ENCODE measurements at places on chromosomes 2 and 18.

DNA sequence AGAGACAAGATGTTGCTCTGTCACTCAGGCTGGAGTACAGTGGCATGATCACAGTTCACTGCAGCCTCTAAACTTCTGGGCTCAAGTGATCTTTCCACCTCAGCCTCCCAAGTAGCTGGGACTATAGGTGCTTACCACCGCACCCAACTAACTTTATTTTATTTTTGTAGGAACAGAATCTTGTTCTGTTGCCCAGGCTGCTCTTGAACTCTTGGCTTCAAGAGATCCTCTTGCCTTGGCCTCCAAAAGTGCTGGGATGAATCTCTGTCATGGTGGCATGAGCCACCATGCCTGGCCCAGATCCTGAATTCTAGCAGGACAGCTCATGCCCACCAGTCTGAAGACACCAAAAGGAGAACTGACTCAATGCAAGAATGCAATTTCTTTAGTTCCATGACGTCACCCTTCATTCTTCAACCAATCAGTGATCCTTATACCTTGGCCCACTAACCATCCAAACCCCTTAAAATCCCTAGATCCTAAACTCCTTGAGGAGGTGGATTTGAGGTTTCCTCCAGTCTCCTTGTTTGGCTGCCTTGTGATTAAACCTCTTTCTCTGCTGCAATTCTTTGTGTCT is 25.6 kb upstream of the CXXC1 start:
- DNase-seq, result no peak

- no peak for DNase-seq
Observed at GRCh38 chr18:8455661-8456614, 153.3 kb upstream of the RAB12 start.

DNA sequence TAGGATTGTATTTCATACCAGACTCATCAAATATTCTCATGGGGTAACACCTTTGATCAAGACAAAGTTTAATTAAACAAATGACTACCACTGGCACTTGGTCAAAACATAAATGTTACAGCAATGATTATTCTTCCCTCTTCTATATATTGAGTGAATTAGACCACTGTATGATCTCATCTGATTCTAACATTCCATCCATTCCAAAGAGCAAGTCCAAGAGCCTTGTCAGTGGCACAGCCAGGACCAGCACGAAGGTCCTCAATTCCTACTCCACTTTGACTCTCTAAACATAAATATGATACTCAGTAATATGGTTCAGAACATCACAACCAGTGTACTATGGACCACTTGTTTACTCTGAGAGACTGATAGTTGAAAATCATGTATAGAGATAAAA is 86.4 kb downstream of the AP1S3 start:
- DNase-seq, result no peak

- no peak for DNase-seq
Observed at GRCh38 chr2:143953451-143954030, 566.4 kb downstream of the ZEB2 start.

GRCh38 chr18:9221040-9221439 is 84.5 kb downstream of the ANKRD12 start:
- DNase-seq, result no peak

DNA sequence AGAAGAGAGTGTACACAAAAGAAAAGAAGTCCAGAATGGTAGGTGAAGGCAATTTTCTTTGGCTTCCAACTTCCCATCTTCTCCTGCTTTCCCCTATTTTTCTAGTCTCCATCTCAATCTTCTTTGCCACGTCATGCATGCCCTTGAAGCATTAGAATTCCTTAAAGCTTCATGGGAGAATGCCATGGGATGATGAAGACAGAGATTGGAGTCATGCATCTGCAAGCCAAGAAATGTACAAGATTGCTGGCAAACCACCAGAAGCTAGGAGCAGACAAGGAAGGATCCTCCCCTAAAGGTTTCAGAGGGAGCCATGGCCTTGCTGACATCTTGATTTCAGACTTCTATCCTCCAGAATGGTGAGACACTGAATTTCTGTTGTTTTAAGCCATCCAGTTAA is 305.9 kb downstream of the HRH4 start:
- DNase-seq, result no peak

GRCh38 chr2:10033251-10034006 is 9.9 kb upstream of the KLF11 start:
- DNase-seq, result no peak

GRCh38 chr2:234394450-234394849 is 102.4 kb downstream of the ARL4C start:
- DNase-seq, result no peak

DNA sequence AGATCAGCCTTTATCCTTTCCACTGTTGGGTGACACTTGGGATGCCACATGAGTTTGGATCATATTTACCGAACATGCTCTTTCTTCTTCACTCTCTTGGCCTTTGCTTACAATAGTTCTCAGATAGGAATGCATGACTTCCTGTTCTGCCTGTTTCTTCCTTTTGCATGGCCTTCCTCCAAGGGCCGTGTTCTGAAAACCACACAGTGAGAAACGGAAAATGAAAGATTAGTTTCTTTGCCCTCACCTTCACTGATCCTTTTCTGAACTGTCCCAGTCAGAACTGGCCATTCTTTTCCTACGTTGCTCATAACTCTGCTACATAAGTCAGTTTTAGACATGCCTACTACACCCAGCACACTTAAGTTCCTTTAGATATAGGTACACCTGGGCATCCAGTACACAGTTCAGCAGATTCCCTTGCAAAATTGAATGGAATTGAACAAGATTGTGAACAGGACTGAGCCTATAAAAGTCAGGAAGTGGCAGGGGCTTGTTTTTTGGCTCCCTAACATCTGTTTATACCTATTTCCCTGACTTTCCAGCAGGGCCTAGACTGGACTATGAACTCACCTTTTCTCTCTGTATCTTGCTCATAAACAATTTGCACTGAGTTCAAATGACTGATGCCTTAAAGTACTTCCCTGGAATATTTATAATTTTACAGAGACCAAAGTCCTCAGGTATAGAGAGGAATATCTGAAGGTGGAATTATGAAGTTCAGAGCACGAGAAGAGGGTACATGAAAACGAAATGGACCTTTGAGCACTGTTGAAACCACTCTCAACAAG is 186.4 kb upstream of the ST6GAL2 start:
- no peak for DNase-seq

DNA sequence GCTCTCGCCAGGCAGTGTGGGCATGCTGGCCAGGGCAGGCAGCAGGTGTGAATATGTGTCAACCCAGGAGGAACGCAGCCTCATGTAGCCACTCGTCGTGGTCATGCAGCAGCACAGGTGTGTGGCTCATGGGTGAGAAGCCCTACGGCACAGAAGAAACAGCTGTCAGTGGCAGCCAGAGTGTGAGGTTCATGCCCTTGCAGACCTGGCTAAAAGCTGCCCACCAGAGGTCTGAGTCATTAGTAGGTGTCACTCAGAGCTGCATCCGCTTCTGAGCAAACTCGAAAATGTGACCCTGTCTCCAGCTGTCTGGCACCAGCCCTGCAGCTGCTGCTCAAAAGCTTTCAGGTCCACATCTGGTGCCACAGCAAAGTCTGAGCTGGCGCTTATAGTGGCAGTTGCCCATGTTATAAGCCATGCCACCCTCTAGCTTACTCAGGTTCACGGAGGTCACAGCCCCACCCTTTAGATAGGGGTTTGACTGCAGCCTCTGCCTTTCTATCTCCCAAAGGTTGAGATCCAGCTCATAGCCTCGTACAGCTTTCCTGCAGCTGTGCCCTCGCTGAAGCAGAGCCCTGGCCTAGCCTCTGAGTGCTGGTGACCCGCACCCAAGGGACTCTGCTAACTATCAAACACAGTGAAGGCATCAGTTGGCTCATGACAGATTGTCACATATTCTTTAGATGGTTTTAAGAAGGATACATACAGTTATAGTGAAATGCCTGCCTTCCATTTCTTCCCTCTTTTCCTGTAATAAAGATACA is 195.0 kb downstream of the CCDC102B start:
- no peak for DNase-seq

GRCh38 chr2:173891315-173892037 is 73.7 kb downstream of the SP3 start:
- no peak for DNase-seq

GRCh38 chr18:63098018-63098981 is 221.3 kb downstream of the BCL2 start:
- no peak for DNase-seq

GRCh38 chr2:233184669-233185068 is 66.8 kb upstream of the ATG16L1 start:
- DNase-seq, result no peak

DNA sequence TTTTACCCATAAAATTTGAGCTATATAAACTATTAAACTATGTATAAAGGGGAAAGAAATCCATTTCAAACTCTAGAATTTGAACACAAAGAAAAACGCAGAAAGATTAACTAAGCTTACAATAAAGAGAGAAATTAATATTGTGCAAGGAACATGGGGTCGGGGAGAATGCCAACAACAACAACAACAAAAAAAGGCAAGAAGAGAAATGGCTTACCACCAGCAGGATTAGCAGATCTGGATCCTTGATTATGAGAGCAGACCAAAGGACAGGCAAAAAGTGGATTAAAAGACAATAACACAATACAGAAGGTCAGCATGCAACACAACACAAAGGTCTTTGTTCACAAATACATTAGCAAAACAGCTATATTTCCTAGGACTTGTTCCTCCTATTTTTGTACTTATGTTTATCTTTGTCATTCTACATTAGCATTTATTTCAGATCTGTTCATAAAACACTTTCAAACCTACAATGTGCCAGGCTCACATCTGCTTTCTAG is 103.4 kb upstream of the RNU4ATAC start:
- no peak for DNase-seq

GRCh38 chr2:6945821-6946220 is 28.6 kb downstream of the RNF144A start:
- no peak for DNase-seq

DNA sequence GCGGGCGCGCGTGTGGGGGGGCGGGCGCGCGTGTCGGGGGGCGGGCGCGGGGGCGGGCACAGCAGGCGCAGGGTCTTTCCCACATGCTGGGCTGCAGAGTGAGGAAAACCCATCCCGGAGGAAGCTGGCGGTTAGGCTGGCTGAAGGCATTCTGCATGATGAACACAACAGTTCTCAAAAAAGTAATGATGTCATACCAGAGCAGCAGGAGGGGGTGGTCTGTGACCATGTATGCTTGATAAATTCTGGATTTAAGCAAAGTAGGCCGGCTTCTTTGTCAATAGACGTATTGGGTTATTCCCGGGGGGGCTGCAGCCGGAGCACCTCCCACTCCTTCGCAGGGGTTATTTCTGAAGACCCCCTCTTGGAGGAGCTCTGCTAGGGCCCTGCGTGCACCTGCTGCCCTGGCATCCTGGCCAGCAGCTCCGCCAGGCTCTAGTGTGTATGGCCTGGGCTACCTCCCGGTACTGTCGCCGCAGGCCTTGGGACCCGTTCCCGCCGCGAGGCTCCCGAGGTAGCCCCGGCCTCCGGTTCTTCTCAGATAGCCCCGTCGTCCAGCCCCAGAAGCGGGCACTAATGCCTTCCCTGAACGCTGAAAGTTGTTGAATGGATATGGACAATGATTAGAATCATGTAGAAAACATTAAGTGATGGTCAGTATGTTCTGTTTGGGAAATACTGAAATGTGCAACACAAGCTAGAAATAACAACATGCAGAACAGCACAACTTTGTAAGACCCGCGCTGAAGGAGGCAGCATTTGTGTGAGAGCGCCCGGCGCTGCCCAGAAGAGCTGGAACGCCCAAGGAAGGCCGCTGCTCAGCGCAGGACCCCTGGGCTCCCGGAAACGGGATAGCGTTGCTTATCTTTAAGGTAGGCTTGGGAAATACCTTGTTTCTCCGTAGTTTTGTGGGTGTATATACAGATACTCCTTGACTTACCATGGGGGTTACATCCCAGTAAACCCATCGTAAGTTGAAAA is 101.4 kb upstream of the RAB6C start:
- no peak for DNase-seq

DNA sequence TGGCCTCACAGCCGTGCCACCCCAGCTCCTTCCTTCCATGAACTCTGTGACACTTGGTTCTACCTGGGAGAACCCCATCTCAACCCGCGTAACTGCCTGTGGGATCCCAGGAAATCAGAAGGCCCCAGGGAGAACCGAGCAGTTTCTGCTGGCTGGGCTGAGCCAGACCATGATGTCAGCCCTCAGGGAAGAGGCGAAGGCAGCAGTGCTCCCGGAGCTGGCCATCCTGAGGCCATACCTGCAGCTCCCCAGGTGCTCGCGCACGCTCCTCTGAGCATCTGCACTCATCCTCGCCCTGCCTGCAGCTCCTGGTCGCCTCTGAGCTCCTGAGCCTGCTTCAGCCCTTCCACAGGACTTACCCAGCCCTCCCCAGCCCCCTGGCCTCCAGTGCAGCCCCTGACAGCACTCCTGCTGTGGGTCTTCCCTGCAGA is 186.1 kb downstream of the SEPTIN10 start:
- DNase-seq, result no peak

GRCh38 chr18:12474876-12475275 is 67.1 kb downstream of the PRELID3A start:
- DNase-seq, result no peak

- DNase-seq, result no peak
Observed at GRCh38 chr18:25727281-25727985, 363.0 kb downstream of the SS18 start.

- no peak for DNase-seq
Observed at GRCh38 chr2:47662552-47662951, 120.4 kb upstream of the MSH6 start.

DNA sequence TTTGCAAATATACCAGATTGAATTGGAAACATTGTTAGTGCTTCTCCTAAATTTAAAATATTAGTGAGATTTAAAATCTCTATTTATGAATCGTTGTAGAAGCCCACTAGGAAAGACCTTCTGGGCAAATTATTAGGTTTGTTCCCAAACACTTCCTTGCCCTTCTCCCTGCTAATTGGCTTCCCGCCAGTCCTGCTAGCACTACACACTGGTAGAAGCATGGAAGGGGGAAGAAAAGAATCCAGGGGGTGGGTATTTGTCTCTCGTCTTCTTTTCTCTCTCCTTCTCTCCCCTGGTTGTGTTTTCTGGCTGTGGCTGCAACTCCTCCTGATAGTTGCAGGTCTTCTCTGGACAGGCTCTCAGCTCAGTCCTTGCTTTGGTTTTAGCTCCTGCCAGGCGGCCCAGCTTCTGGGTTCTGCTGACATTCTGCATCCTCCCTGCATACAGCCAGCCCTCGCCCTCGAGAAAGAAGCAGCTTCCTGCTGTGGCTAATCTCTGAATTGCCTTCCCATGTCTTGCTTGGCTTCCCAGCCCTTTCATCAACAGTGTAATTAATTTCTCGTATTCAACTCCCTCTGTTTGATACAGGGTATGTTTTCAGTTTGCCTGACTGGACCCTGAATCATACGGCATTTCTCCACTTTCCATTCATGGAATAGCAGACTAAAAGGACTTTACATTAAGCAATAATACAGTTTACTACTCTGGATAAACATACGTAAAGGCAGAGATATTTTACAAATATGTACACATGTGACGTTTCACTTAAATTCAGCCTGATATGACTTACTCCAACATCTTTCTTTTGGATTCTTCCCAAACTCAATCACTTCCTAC is 6.9 kb upstream of the PARD3B start:
- no peak for DNase-seq

- no peak for DNase-seq
Observed at GRCh38 chr2:145287736-145288135, 767.8 kb upstream of the ZEB2 start.

- DNase-seq, result no peak
Observed at GRCh38 chr18:43485545-43485963, 208.3 kb upstream of the SYT4 start.

Data from PC-9 (cell line).